ENCODE measurements at places on chromosomes 7 and 10.

GRCh38 chr7:80312139-80312661 is 177.6 kb downstream of the GNAI1 start:
- DNase-seq: no peak

- DNase-seq: no peak
Measured at GRCh38 chr7:145378197-145378596, 542.3 kb upstream of the TPK1 start.

GRCh38 chr7:69603351-69603750 is 5.1 kb downstream of the AUTS2 start:
- DNase-seq: no peak

DNA sequence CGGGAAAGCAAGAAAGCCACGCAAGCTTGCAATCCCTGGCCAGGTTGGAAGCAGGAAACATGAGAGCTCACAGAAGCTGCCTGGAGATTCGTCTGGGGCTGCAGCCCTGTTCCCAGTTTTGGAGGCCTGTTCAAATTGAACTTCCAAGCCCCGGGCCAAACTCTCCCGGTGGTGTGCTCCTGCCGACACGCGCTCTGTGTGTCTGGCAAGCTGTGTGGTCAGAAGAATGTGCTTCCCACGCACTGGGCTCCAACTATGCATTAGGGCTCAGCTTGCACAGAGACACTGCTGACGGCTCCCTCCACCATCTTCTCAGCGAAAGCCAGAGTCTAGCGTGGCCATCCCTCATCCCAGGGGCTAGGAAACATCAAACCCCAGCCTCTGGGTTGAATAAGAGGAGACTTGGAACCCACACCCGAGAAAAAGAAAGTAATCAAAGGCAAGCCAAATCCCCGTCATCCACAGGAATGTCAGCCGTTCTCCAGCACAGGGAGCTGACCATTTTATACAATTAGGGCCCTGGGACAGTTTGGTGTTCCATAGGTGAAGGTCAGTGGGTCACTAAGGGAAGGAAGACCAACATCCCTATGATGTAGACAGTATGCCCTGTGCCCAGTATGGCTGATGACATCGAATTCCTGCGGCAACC is 107.2 kb downstream of the FGFR2 start:
- DNase-seq: peak; percentile 79

- no peak for DNase-seq
Measured at GRCh38 chr7:19587291-19587690, 121.5 kb downstream of the POLR1F start.

DNA sequence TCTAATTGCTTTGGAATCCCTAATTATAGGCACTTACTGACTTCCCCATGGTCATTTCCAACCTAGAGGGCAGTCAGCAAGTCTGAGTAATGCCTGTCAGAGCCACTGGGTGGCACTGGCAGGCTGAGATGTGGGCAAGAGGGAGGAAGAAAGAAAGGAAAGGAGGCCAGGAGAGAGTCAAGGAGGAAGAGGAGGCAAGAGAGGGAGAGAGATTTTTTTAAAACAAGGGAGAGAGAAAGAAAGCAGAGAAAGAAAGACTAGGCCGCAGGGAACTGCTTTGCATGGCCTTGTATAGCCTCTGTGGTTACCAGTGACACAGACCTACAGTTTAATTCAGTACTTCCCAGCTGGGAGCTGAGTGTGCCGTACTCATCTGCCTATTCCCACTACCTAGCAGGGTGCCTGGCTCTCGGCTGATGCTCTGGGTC is 210.4 kb upstream of the ADO start:
- DNase-seq: no peak

GRCh38 chr10:117214401-117214800 is 17.1 kb downstream of the KCNK18 start:
- no peak for DNase-seq

GRCh38 chr7:510131-510481 is 9.5 kb downstream of the PDGFA start:
- no peak for DNase-seq

DNA sequence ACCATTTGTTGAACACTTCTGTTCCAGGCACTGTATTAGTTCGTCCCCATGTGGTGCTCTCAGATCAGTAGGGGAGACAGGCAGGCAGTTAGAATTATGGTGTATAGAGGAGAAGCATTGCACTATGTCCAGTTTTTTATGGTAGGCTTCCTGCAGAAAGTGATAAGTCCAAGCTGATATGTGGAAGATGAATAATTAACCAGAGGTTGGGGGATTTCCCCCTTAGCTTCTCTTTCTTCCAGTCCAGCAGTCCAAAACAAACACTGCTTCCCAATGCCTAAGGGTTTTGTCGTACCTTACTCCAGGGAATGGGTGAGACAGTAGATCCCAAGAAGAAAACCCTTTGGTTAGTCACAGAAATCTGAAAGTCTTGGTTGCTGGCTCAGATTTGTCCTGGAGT is 19.2 kb downstream of the HIF1AN start:
- DNase-seq: no peak

GRCh38 chr7:28920424-28920823 is 37.7 kb downstream of the TRIL start:
- no peak for DNase-seq

DNA sequence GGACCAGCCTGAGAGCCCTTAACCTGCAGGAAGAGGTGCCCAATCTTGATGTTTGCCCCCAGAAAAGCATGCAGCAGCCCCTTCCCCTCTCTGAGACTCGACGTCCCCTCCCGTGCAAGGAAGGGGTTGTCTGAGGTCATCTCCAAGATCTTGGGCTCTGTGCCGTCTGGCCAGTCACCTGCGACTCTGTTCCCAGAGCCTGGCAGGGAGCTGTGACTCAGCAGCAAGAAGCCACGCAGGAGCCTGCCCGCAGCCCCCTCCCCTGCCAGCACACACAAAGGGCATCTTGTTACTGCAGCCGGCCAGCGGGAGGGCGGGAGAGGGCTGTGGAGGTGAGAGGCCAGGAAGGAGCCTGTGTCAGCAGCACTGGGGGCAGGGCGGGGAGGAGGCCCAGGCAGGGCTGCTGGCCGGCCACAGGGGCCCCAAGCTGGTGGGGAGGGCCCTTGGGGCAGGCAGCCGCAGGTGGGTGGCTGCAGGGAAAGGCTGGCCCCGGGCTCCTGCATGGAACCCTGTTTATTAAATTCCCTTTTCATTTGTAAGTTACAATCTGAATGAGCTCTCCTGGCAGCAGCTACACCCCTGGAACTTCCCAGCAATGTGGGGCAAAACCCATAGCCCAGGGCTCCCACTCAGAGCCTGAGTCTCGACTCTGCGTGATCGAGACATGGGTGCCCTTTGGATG is 103.7 kb upstream of the ZMIZ1 start:
- no peak for DNase-seq

DNA sequence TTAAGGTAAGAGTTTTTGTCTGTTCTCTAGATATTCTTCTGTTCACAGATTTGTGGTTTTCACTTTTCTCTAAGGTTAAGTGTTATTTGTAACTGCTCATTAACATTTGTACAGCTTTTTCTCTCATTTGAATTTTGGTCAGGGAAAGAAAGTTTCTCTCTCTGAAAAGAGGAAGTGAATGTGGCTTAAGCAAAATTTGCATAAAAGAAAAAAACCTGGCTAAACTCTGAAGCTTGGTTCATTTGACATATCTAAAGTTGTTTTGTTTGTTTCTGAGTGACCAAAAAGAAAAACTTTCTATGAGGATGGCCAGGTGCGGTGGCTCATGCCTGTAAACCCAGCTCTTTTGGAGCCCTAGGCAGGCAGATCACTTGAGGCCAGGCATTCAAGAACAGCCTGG is 22.0 kb upstream of the SLC26A4 start:
- DNase-seq: no peak

GRCh38 chr7:155189590-155189989 is 108.1 kb upstream of the INSIG1 start:
- DNase-seq: peak; percentile 25

- peak; percentile 38 for DNase-seq
Measured at GRCh38 chr10:124496150-124496549, 34.5 kb downstream of the LHPP start.

DNA sequence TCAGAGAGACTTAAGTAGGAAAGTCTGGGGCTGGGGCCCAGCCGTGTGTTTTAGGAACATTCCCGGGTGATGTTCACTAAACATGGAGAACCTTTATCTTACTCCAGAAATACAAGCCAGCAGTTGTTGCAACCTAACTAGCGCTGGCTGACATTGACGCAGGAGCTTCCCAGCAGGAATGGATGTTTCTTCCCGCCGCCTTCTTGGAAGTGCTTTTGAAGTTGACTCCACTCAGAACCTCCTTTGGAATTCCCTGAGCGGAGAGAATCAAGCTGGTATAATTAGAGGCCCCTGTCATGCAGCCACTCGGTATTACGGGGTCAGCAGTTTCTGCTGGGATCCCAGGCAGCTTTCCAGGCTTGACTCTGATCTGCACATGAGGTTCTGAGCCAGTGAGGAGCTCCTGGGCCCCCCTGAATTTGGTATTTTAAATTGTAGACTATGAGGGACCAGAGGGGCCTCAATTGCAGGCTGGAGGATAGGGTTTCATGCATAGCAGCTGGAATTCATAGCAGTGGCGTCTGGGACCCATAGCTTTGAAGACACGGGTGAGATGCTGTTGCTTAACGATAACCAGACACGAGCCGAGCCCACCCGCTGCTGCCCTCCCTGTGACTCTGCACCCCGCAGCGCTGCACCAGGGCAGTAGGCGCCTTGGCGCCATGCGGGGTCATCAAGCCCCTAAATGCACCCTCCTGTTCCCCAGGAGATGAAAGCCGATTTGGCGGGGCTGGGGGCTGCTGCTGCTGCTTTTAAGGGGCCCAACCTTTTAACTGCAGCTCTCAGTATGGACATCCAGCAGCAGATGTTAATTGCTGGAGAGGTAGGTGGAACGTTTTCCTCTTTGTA is 61.8 kb downstream of the EEPD1 start:
- peak; percentile 69 for DNase-seq

Data from left forelimb (tissue), 1 donor.